Activated naive CD4-positive, alpha-beta T cell treated with Interleukin-2 at 50 U/mL for 16 hours (primary cell): ENCODE measurements at places on chromosomes 4 and X.

DNA sequence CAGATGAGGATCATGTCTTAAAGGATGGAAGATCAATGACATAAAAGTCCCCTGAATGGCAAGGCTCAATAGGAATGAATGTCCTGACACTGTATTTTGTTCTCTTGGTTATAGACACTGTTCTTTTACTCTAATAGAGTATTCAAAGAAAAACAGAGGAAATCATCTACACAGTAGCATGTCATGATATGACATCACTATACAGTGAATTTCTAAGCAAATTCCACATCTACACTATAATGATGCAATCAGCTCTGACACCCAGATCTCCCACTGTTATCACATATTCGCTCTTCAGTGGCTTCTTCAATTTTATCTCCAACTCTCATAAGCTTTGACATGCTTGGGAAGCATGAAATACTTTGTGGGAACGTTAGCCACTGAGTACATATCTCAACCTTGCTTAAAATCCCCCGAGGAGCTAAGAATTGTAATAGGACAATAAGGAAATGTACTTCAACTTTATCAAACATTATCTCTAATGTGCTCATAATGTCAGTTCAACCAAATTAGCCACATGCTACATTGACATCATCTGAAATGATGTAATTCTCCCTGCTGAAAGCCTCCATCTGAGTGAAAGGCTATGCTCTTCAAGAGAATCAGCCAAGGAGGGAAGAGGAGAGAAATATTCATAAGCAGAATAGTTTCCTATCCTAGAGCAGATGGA is 139.6 kb upstream of the PTCHD1 start:
- no peak for DNase-seq

DNA sequence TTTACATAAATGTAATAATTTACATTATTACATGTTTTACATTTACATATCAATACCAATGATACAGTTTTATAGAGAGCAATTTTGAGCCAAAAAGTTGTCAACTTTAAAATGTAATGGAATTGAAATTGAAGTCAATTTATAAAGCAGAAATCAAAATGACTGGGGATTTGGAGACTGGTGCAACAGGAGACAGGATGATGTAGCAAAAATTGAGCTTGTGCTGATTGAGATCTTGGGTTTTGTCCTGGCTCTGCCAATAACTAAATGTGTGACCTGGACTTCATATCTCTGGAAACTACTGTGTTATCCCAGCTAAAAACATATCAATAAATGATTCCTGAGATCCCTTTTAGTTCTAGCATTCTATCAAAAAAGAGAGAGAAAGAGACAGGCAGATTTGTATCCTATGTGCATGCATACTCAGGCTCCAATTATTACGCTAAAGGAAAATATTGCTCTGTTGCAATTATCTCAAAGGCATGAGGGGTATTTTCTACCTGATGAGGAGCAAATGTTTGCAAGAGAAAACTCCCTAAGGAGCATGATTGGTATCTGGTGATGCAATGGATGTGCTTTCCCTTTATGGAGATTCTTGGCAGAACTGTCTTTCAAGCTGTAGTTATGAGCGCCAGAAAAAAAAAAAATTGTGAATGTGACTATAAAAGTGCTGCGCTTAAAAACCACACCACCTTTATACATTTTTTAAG is 14.7 kb downstream of the EXOC1L start:
- DNase-seq = no peak

- DNase-seq = no peak
Observed at GRCh38 chr4:32117693-32118092, 1397.5 kb downstream of the PCDH7 start.

- DNase-seq = no peak
Observed at GRCh38 chrX:116239944-116240840, 69.6 kb downstream of the AGTR2 start.

DNA sequence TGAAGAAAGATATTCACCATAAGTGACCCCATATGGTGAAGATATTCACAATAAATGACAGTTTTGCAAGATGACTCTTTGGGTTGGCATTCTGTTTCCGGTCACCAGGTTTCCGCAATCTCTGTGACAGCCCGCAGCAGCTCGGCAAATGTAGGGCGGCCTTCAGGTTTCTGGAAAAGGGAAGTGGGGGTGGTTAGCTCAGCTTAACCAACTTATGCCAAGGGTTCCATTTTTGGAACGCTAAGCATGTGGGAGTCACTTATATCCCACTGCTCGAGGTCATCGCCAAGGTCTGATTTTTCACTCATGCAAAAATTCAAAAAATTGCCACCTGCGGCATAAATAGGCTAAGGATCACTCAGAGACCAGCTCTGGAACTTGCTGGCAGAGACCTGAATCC is 51.0 kb downstream of the NIPAL1 start:
- DNase-seq = no peak

DNA sequence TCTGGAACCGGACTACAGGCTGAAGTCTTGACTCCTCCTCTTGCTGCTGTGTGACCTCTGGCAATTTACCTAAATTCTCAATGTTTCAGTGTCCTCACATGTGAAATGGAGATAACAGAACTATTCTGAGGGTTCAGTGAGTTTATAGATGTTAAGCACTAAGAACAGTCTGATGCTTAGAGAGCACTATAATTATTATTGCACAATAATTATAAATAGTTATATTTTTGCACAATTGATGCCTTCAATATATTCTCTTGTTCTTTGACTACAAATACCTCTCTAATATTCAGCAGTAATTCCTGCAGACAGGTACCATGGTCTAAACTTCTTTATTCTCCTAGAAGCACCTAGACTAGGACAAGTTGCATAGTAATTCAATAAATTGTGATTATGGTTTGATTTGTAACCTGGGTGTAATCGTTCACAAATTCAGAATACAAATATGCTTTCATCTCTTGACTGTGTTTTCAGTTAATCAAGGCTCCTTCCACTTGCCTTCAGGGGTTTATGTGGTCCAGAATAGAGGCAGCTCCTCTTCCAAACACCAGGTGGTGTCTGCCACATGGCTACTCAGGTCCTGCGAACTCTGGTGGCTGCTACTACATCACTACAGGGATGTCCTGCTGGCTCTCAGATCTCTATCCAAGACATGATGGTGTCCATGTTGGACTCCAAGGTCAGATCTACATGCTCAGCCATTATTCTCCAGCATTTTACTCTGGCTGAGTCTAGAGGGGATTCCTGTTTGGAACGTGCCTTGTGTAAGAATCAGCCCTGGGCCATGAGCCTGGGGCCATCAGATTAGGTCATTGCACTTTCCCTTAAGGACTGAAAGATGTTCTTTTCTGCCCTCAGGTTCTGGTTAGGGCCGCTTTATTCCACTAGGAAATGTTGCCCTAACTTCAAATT is 103.4 kb downstream of the QRFPR start:
- no peak for DNase-seq

- no peak for DNase-seq
Observed at GRCh38 chr4:172232966-172233365, 419.8 kb downstream of the GALNTL6 start.

DNA sequence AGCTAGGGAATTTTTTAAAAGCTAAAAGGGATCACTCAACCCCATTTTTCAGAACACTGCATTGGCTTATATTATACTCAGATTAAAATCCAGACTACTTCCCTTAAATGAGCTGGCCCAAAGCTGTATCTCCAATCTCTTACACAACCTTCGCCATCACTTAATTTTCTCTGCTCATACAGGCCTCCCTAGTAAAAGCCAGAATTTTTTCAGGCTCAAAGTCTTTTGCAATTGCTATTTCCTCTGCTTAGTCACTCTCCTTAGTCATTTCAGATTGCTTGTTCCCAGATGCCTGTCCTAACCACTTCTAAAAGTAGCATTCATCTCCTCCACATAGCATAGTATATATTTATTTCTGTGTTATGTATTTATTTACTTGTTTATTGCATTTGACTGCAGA is 1587.9 kb upstream of the ADGRL3 start:
- no peak for DNase-seq

DNA sequence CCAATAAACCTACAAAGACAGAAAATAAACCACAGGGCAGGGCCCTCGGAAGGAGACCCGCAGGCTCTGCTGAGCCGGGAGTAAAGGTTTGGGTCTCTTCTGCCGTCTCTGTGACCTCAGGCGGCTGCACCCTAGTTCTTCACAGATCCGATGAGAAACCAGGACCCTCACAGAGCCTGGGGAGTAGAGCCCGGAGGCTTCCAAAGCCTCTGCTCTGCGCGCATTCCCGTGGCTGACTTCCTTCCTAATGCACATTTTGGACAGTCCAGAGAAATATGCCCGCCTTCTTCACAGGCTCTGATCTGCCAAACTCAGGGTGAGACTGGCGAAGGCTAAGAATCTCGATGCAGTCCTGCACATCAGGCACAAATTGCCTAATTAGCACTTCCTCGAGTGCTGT is 245.5 kb downstream of the EVC2 start:
- no peak for DNase-seq

DNA sequence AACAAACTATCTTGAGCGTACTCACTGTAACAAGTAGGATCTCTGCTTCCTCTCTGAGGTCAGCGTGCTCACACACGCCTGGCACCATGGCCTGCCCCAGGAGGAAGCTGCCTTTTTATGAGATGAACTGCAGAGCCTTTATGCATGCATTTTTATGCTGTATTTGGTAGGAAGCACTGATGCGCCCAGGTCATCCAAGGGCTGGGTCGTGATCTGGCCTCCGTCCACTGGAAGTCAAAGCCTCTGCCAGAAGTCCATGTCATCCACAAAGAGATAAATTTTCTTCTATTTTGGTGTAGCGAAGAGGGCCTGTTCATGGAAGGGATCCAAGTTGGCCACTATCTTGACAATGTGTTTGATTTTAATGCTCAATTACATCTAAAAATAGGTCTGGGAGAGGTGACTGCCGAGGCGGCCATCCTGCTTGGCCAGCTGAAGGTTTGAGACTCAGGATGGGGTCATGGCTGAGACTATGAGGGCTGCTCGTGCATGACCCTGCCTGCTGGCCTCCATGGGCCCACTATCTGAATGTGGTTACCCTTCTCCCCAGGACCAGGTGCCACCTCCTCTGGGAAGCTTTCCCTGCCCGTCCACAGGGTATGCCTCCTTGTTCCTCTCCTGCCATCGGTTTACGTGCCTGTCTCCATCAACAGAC is 50.3 kb downstream of the HTRA3 start:
- DNase-seq = no peak
